ENCODE measurements at places on chromosomes 6 and 20. TPM values are rescaled to one million over a fixed set of nuclear protein-coding genes. Genes with fewer than 3 reads are reported as not detected.
A peak's percentile ranks its signal among the peaks of the same experiment; 100 is the strongest.

The CGA gene
- not detected for total RNA-seq

The CTAGE9 gene
- not detected for total RNA-seq

GRCh38 chr6:78589436-78589835 lies 277.9 kb upstream of the IRAK1BP1 start:
- no peak for ATAC-seq

DNA sequence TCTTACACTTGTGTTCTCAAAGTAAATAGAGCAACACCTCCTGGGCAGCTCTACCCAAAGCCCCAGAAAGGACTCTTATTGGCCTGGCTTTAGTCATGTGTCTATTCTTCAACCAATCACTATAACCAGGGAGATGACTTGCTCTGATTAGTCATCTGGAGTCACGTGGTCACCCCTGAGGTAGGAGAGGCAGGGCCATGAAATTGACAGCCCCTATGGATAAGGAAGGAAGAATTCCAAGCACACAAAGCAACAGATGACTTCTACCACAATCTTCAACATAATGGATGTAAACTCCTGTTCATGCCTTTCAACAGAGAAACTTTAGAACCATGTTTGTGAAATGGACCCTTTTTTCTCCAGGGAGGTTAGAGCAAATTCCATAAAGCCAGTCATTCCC lies 24.6 kb upstream of the EYA2 start:
- no peak for ATAC-seq

DNA sequence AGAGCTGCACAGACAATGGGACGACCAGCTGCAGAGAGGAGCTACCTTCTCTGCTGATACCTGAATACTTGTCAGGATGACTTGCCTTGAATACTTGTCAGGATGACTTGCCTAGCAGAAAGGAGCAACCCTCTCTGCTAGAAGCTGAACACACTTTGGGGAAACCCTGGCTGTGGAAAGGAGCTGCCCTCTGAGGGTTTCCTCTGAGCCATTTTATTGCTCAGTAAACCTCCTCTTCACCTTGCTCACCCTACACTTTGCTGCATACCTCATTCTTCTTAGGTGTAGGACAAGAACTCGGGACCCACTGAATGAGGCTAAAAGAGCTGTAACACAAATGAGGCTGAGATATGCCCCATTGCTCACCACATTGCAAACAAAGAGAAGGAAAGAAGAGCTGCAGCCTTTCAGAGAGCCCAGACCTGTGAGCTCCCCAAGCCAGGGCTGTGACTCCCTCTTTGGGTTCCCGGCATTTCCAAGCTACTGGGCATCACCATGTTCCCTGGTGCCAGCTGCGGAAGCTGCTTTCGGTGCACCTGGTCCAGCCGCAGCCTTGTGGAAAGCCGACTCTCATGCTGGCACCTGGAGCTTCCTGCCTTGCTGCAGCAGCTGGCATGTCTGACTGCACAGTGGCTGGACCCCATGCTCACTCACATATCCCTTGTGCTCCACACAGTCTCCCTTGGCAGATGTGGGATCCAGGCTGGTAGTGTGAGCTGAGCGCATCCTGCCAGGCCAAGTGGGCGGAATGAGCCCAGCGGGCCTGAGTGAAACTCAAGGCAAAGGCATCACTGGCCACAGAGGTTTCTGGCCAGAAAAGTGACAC lies 106.7 kb upstream of the AHI1 start:
- ATAC-seq = no peak

GRCh38 chr20:24647713-24648112 lies 178.3 kb downstream of the SYNDIG1 start:
- no peak for ATAC-seq

- no peak for ATAC-seq
These were observed 22.1 kb upstream of the ARHGAP18 start for GRCh38 chr6:129732034-129732433.

DNA sequence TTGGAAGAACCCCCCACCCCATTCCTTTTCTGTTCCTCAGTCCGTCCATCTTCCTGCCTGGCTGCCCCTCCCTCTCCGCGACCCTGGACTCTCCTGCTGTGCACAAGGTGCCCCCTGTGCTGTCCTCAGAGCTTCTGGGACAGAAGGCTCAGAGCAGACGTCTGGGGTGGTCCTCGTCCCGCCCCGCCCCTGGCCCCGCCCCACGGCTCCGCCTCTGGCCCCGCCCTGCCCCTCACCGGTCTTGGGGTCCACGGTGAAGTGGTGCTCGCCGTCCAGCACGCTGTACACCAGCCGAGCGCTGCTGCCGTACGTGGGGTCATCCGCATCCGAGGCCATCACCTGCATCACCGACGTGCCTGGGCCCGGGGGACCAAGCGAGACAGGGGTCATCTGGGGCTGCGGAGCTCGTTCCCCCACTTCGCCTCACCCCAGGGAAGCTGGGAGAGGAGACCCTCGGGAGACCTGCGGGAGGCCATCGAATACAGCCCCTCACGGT lies 81.0 kb downstream of the CDH22 start:
- no peak for ATAC-seq

GRCh38 chr20:49627329-49627761 lies 59.4 kb upstream of the PTGIS start:
- no peak for ATAC-seq

DNA sequence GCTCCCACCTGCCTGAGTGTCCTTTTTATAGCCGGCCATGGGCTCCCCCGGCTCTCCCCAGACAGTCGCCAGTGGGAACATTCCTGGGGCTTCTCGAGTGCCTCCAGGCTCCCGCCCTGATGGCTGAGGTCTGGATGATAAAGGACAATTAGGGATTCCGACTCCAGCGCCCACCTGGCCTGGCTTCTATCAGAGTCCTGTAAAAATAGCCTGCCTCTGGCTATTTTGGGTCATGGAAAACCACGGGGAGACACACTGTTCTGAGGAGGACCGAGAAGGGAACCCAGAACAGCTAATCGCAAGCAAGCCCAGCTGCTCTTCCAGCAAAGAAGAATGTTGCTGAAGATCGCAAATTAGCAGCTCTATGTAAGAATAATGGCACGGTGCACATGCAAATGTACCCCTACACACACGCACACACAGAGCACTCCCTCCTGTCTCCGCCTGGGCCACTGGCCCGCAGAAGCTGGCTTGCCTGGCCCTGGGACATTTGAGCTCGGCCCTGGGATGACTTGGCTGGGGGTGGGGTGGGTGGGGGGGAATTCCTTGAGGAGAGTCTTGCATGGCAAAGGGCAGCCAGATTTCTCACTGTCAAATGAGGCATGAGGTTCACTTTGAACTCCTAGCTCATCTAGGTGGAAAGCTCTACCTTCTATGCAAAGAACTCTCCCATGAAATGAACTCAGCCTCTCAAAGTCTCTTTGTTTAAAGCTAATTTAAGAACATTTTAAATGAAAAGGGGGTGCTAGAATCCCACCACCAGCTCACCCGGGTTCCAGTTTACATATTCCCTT lies 55.3 kb downstream of the CTCFL start:
- ATAC-seq = peak; percentile 69

The ENPP5 gene
- total RNA-seq = 2.6 TPM

The TFAP2A gene
- total RNA-seq = 4.4 TPM

Measured in motor neuron (in vitro differentiated cells).